ENCODE measurements at places on chromosomes 1 and 21.

DNA sequence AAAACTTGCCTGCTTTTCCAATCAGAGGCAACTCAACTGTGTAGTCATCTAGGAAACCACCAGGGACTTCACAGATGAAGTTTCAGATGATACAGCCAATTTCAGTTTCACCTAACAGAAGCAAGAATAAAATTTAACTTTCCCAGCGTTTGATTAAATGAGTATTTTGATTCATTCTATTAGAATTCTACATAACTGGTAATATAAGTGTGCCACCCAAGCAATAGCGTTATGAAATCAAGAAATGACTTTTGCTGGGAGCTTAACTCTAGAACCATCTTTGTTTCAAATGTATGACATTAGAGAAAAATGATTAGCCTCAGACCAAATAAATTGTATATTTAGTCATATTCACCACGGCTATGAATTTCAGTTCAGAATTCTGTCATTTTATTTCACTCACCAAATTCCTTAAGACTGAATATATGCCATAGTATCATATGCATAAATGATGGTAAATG lies 239.3 kb downstream of the NRIP1 start:
- DNase-seq: no peak

DNA sequence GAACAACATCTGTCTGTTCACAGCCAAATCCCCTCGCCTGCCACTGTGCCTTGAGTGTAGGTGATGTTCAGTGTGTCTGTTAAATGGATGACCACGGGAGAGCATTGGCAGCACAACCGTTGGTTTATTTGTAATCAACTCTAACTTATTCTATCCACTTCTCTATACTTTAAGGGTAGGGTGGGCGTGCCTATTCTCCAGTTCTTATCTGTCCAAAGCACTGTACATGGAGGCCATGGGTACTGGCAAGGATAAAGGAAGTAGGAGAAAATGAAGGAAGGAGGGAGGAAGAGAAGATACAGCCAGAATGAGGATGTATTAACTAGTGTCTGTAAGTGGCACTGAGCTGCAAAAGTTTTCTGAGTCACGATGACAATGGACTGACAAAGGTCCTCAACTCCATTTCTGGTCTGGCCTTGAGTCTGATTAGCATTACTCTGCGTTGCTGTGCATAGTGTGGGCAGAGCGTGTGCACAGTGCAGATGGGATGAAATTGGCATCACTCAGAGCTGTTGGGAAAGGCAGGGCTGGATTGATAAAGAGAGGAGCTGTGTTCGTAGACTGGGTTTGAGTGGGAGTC lies 7.1 kb downstream of the RHOU start:
- no peak for DNase-seq

GRCh38 chr21:38712071-38712470 lies 93.7 kb upstream of the ETS2 start:
- no peak for DNase-seq

GRCh38 chr1:228809621-228810394 lies 74.5 kb downstream of the RHOU start:
- DNase-seq: no peak

DNA sequence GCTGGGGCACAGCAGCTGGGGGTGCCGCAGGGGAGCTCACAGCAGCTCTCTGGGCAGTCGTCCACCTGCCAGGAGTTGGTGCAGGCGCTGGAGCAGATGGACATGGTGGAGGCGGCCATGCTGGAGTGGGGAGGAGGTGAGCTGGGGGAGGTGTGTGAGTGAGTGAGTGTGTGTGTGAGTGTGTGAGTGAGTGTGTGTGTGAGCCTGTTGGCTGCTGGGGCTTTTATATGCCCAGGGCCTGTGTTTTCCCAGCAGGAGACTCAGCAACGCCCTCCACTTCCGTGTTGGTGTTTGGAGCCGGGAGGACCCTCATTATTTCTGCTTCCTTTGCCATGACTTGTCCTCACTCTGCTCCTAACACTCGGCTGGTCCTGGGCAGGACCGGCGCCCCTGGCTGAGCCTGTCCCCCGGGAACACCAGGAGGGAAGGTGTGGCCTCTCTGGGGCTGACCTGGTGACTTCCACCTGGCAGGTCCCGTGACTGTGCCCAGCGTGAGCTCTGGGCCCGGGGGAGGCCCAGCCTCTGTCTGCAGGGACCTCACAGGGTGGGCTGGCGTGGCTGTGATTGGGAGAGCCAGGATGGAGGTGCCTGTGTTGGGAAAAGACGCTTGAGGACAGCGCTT lies at the start of gene KRTAP10-2:
TSS of gene KRTAP10-2 (minus strand) at position 166 of the 622 bp plus-strand sequence. CDS start at position 119, 47 bp downstream.
- DNase-seq: no peak

DNA sequence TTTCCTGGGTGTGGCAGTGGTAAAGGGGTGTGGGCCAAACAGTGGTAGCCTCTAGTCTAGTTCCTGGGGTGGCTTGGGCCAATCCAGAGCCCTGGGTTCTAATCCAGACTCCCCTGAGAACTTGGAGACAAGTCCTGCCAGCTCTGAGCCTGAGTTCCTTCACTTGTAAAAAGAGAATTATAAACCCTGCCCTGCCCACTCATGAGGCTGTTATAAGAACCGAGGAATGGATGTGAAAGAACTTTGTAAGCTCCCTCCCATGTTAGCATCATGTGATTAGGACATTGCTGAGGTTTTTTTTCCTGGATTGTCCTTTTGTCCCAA lies 131.0 kb downstream of the RRAGC start:
- DNase-seq: no peak

DNA sequence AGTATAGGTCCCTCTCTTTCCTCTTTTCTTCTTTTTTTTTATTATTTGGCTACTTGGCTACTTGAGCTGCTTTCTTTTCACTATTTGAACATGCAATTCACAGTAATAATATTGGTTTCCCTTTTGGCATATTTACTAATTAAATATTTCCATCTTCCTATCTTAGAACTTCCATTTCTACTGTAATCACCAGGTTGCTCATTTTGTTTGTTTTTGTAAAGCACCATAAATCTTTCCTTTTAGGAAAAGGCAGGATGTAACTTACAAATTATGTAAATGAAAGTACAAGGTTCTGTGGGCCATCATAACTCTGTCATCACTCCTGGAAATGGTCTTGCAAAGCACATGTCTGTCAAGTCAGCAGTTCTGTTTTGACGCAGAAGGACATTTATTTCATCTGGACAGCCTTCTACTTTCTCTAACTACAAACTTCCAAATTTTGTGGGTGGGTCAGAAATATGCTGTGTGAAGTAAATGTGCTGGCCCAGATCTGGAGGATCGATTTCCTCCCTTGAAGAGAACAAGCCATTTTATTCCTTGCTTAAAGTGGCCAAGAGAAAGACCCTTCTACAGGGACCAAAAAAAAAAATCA lies 71.7 kb upstream of the TNFSF18 start:
- no peak for DNase-seq

- DNase-seq: no peak
Measured at GRCh38 chr1:173222149-173223030, 15.3 kb upstream of the TNFSF4 start.

- no peak for DNase-seq
Measured at GRCh38 chr1:221078260-221078965, 199.2 kb downstream of the HLX start.

DNA sequence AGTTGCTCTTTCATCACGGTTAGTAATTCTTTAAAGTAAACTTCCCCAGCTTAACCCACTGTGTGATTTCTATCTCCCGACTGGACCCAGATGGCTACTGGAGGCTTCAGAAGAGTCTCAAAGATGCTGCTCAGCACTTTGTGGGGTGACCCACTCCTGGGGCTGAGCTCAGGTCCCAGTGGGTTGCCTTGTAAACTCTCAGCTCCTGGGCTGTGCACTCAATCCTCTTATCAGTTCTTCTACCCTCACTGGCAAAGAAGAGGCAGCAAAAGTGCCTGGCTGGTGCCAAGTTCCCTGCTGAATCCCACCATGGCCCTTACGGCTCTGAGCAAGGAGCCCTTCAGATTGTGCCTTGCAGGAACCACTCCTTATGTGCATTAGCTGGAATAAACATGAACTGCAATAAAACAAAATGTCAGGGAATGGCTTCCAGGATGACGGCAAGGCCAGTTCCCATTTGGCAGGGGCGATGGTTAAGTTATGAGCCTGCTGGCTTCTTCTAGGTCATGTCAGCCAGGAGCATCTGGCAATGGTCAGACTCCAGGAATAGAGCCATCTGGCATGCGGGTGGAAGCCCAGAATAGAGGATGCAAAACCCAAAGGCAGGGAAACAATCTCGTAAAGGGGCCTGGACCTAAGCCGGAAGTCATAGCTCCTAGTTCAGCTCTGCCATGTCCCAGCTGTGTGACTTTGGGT lies 6.8 kb downstream of the MYOC start:
- DNase-seq: no peak

- no peak for DNase-seq
Measured at GRCh38 chr1:206960676-206961386, 9.4 kb downstream of the FCAMR start.

DNA sequence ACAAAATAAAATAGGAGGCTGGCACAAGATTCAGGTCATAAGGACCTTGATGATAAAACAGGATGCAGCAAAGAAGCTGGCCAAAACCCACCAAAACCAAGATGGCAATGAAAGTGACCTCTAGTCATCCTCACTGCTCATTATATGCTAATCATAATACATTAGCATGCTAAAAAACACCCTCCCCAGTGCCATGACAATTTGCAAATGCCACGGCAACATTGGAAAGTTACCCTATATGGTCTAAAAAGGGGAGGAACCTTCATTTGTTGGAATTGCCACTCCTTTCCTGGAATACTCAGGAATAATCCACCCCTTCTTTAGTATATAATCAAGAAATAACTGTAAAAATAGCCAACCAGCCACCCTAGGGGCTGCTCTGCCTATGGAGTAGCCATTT lies 108.8 kb upstream of the GRIK1 start:
- DNase-seq: no peak

- no peak for DNase-seq
Measured at GRCh38 chr1:221159608-221160007, 280.4 kb downstream of the HLX start.

GRCh38 chr1:230277201-230278025 lies 148.7 kb downstream of the PGBD5 start:
- no peak for DNase-seq

DNA sequence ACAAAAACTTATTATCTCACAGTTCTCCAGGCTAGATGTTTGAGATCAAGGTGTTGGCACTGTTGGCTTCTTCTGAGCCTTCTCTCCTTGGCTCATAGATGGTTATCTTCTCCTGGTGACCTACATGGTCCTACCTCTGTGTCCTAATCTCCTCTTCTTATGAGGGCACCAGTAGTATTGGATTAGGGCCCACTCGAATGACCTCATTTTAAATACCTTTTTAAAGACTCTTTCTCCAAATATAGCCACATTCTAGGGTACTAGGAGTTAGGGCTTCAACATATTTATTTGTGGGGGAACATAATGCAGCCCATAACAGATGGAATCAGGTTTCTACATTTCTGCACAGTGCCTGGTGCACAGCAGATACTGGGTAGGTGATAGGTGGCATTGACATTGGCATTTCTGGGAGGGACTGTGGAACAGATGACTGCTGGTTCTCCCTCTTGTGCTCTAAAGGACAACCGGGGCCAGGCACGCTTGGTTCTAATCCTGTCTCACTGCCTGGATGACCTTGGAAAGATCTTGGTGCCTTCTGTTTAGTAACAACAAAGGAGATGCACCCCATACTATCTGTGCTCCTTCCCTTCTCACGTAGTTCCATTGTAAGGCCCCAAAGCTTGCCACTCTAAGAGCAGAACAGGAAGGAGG lies 140.3 kb downstream of the PLPP3 start:
- no peak for DNase-seq

DNA sequence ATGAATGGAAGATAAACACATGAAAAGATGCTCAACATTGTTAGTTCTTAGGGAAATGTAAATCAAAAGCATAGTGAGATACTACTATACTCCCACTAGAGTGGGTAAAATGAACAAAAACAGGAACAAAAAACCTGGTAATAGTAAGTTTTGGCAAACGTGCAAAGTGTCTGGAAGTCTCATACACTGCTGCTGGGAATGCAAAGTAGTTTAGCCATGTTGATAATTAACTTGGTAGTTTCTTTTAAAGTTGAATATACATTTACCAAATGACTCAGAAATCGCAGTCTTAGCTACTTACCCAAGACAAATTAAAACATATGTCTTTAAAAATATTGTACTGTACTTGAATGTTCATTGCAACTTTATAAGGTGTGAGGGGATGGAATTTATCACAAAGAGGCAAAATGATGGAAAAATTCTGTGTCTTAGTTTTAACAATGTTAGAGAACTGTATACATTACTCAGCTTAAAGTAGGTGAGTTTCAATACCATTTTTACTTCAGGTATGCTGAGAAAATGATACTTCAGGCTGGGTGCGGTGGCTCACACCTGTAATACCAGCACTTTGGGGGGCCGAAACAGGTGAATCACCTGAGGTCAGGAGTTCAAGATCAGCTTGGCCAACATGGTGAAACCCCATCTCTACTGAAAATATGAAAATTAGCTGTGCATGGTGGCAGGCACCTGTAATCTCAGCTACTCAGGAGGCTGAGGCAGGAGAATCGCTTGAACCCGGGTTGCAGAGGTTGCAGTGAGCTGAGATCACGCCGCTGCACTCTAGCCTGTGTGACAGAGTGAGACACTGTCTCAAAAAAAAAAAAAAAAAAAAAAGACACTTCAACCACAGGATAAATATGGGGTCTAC lies 102.3 kb downstream of the PDE4B start:
- DNase-seq: no peak

DNA sequence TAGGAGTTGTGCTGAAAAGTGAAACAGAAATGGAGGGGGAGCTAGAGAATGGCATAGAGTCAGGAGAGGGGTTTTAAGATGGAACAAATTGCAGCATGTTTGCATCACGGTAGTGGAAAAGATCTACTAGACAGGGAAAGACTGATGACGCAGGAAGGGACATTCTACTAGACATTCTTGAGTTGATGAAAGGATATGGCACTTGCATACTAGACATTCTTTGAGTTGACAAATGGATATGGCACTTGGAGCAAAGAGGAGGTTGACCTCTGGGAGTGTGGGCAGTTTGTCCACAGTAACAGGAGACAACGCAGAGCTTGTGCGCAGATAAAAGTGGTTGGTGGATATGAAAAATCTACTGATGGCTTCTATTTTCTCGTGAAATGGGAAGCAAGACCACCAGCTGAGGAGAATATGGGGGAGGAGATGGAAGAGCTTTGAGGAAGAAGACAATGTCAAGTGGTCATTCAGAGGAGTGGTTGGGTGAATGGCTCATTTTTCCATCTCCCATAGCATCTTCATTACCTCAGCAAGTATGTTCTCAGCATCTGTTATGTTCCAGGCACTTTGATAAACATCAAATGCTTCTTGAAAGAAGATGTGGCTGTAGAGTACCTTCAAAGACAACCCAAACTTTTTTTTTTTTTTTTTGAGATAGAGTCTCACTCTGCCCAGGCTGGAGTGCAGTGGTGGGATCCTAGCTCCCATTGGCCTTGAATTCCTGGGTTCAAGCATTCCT lies 2.4 kb upstream of the CTPS1 start:
- DNase-seq: no peak
